ENCODE measurements at places on chromosomes 2 and 18. TPM values are rescaled to one million over a fixed set of nuclear protein-coding genes. Genes with fewer than 3 reads are reported as not detected.

DNA sequence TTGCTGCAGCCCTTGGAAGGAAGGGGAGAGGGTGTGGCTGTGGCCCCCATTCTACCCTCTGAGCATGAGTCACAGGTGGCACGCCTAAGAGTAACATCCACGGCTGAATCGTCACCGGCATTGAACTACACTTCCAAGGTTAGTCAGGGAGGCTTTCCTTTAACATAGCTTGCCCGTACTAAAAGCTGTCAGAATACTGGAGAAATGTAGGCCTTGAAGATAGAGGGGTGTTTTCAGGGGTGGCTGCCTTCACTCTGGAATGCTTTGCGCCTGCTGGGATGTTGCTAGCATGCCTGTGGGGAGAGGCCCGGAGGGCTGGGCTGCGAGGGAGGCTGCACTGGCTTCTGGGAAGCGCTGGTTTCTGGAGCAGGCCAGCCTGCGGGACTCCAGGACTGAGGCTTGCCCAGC, 333.7 kb downstream of the AGAP1 start:
- DNase-seq: peak; percentile 87

Gene TMEM247
- not detected for total RNA-seq

DNA sequence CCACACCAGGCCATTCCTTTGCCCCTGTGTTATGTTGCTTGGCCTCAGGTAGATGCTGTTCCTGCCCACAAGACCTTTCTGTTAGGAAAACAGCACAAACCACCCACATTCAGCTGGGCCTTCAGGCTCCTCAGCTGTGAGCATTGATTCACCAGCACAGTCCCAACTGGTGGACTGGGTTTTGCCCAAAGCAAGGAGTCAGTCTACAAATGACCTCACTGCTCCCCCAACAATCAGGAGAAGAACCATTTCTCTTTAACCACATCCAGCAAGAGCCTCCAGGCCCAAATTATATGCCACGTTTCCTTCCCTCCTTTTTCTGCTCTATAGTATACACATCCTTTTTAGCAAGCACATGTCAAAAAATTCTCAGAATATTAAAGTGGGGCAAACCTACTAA, 5.2 kb downstream of the TMEM163 start:
- no peak for DNase-seq

Gene GPBAR1
- total RNA-seq: 0.20 TPM

- DNase-seq: no peak
Measured at GRCh38 chr18:46609048-46609447, 48.0 kb downstream of the LOXHD1 start.

DNA sequence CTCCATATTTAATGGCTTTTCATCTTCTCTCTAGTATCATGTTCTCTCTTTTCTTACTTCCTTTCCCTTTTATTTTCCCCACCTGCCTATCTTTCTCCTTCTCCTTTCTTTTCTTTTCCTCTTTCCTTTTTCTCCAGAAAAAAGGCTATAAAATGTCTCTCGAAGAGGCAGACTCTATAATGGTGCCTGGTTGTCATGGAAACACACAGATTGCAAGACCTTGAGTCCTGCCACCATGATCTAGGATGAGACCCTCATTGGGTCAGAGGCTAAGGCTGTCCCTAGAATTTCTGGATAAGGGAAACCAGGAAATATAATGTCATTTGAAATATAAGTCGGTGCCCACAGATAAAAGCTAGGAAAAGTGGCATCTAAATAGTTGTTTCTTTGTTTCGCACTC, 36.5 kb upstream of the LHCGR start:
- DNase-seq: no peak

DNA sequence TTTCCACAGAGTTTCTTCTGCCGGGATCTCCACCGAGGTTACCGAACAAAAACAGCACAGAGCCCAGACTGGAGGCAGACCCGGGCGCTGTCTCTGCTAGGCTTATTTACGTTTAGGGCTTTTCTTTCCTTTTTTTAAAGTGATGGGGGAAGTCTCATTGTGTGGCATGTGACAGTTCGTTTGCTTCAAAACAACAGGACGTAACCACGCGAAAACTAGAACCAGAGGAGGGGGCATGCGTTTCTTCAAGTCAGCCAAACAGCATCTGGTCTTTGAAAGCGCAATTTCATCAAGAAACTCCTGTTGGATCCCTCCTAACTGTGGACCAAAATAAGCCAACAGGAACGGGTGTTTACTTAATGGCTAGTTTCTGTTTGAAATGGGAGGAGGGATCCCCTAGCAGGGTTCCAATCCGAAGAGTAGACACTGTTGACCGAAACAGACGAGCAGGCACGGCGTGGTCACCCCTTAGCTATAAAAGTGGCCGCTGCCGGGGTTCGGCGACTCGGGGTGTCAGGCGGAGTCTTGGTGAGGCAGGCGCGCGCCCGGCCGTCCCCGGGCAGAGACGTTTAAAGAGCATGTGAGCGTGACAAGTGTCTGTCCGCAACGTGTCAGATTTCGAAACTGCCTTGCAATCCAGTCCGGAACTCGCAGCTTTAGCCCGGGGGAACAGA, 997 bp upstream of the TGIF1 start:
- no peak for DNase-seq

DNA sequence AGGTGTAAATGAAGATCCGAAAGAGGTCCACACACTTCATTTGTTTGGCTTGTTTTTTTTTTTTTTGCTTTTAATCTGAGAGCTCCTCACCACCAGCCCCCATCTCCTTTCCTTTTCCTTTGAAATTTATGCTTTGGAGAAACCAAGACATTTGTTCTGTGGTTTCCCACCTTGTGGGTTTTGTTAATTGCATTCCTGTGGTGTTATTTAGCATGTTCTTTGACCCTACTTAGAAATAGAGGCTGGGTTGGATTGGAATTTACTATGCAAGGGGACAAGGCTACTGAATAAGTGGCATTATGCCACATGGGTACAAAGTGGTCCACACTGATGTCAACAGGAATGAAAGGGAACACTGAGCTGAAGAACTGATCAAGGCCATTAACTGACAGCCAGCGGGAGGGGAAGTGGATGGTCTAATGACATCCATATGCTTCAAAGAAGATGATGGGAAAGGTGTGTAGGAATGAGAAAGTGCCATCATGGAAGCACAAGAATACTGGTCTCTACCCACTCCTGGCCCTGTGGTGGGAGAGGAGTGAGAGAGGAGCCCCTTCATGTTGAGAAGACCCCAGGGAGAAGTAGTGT, 8.9 kb downstream of the CCL20 start:
- no peak for DNase-seq

Gene ANKRD62
- total RNA-seq: 0.20 TPM

- DNase-seq: no peak
Measured at GRCh38 chr18:43662657-43663056, 385.4 kb upstream of the SYT4 start.

GRCh38 chr2:64417624-64418023, 36.3 kb upstream of the LGALSL start:
- DNase-seq: no peak
